ENCODE measurements at places on chromosomes 12 and 14.
A peak's percentile ranks its signal among the peaks of the same experiment; 100 is the strongest.

DNA sequence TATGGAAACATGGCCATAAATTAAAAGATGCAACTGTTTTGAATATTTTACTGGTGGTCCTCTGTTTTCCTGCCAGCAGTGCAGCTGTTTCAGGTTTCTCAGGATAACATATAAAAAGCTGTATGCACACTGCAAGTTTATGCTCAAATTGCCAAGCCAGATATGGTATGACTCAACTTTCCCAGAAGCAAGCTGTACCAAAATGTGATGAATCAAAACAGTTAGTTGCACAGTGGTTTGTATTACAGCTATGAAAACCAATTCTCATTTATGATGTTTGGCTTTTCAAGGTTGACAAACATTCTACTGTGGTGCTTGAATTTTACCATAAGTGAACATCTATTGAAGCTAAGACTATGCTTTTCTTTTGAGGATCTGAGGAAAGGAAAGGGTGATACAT is 15.5 kb downstream of the TRMT5 start:
- no peak for DNase-seq

GRCh38 chr12:109147954-109148353 is 31.6 kb downstream of the ACACB start:
- DNase-seq = no peak

DNA sequence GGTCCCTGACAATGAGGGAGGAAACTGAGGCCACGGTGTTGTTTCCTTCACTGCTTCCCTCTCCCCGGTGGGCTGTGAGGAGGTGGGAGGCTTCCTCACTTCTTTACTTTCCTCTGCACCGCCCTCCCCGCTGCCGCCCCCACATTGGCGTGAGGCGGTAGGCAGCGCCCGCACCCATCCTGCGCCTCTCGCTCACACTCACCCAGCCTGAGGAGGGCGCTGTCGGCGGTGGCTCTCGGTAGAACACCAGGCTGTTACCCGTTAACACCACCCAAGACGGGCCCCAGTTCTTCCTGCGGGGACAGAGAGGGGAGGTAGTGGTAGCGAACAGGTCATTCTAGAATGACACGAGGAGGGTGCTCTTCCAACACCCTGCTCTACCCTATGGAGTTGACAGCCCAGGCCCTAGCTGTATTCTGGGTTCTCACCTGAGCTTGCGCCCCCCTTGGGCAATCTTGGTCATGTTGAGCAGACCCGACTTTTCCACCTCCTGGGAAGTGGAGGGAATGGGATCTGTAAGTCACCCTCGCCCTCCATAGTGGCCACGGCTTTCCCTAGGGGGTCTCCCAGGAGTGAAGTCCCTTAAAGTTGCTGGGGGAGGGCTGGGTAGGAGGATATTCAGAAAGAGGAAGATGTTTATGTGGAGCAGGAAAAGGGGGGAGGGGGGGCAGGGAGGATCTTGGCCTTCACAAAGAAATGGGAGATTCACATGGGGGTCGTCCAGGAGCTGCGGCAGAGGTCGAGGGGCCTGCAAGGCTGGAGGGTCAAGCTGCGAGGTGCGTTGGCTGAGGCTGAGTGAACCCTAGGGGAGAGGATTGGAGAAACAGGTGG is 3.3 kb downstream of the ARHGAP9 start:
- no peak for DNase-seq

GRCh38 chr12:105769486-105769885 is 369.3 kb downstream of the NUAK1 start:
- DNase-seq = no peak

GRCh38 chr14:93040982-93041381 is 74.7 kb downstream of the ITPK1 start:
- DNase-seq = no peak

DNA sequence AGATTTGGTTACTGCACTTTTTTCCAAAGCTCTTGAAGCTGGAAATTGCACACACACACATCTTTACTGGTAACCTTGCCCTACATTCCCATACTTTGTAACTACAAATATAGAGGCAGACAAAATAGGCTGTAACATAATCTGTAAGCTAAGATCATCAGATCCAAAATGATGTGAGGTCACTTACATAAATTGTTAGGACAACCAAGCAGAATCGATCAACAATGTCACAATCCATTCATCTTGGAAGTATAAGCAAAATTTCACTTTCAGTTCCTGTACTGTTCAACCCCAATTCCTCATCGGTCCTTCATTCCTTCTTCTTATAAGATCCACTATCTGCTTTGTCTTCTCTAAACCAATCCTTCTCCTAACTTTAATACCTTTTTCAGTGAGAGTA is 72.6 kb downstream of the EPS8 start:
- DNase-seq = no peak

GRCh38 chr12:15155271-15155670 is 65.9 kb downstream of the RERG start:
- no peak for DNase-seq

- DNase-seq = no peak
Observed at GRCh38 chr12:1499351-1499750, 95.0 kb downstream of the FBXL14 start.

- no peak for DNase-seq
Observed at GRCh38 chr14:22594156-22594716, 3.9 kb upstream of the ABHD4 start.

GRCh38 chr12:46664761-46665287 is 161.0 kb downstream of the SLC38A4 start:
- no peak for DNase-seq

DNA sequence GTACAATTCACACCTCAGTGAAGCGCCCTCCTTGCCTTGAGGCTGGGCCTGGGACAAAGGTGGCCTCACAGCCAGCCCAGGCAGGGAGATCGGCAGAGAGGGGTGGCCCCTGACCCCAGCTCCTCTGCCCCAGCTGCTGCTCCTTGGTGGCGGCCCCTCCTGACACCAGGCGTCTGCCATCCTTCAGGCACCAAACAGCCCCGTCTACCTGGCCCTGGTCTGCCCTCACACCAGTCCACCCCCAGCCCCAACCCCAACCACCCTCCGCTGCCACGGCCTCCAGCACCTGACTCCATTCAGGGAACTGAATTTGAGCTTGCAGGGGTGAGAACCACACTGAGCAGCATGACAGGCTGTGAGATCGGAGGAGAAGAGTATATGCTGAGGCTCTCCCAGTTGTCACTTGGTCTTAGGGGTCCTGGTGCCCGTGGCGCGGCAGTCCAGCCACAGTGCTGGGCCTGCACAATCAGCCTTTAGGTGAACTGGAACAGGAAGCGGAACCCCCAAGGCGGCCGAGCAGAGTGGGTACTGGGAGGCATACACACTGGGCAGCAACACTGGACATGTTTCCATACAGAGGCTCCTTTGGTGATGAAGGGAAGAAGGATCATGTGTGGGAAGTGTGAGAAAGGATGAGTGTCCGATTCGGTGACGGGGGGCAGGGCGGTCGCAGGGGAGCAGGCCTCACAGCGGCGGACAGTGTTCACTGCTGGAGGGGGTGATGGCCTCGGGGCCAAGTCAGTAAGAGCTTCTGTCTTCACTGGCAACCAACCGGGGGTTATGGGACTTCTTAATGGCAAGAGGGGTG is 18.7 kb downstream of the ZFYVE21 start:
- no peak for DNase-seq

GRCh38 chr14:104442107-104442551 is 137.4 kb upstream of the C14orf180 start:
- no peak for DNase-seq

DNA sequence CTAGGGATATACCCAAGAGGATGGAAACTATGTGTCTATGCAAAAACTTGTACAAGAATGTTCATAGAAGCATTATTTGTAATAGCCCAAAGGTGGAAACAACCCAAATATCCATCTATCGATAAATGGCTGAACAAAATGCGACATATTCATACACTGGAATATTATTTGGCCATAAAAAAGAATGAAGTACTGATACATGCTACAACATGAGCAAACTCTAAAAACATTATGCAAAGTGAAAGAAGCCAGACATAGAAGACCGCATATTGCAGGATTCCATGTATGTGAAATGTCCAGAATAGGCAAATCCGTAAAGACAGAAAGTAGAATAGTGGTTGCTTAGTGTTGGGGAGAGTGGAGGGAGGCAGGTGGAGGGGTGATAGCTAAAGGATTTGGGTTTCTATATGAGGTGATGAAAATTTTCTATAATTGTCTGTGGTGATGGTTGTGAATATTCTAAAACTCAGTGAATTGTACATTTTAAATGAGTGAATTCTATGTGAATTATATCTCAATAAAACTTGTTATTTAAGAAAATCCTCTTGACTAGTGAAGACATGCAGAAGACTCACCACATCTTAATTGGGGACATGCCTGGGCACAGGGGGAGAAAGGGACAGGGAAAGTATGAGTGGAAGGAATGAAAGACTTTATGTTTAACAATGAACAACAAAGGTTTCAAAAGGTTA is 29.8 kb upstream of the SELPLG start:
- no peak for DNase-seq

DNA sequence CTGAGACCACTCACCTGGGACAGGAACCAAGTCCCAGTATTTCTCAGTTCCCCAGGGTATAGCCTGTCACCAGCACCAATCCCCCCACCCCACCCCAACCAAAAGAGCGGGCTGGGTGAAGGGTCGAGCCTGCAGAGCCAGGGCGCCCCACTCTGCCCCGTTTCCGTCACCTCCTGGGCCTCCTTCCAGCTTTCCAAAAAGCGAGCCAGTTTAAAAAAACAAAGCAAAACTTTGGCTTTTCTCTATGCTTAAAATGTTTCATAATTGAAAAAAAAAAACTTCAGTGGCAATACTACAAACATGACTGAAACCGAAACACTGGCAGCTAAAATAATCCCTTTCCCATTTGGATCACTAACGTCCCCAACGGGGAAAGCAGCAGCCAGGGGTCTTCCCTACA is 7.5 kb downstream of the CAMKK2 start:
- no peak for DNase-seq

- no peak for DNase-seq
Observed at GRCh38 chr12:73892201-73892600, 645.4 kb upstream of the ATXN7L3B start.

DNA sequence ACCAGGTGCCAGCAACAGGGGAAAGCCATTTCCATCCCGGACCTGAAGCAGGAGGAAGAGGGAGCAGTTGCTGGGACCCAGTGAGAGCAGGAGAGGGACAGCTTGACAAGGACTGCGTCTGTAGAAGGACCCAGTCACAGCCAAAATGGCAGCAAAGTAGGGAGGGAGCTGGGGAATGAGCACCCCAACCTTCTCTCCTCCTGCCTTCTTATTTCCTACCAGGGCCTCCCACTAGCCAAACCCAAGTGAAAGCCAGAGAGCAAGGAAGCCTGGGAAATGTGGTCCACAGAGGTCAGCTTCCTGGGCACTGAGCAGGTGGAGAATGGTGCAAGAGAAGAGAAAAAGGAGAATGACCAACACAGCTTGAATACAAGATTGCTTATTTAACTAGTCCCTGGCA is 108.5 kb upstream of the MYL2 start:
- no peak for DNase-seq

DNA sequence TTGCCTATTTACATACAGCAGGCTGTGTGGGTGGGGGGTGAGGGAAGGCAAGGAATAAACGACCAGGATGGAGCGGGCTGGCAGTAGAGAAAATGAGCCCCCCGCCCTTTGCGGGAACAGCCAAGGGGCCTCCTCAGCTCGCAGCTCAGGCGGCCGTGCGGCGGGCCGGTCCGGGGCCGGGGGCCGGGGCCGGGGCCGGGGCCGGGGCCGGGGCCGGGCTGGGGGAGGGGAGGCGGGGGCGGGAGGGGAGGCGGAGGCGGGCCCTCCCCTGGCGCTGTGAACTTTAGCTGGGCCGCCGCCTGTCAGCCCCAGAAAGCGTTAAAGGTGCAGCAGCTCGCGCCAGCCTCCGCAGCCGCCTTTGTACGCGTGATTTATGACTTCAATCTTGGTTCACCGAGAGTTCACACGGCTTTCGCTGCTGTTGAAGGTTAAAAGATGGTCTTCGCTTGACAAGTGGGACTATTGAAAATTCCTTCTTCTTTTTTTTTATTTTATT is 28.8 kb downstream of the HOXC4 start:
- DNase-seq = no peak

- DNase-seq = no peak
Observed at GRCh38 chr14:39310051-39310450, 76.3 kb downstream of the MIA2 start.

DNA sequence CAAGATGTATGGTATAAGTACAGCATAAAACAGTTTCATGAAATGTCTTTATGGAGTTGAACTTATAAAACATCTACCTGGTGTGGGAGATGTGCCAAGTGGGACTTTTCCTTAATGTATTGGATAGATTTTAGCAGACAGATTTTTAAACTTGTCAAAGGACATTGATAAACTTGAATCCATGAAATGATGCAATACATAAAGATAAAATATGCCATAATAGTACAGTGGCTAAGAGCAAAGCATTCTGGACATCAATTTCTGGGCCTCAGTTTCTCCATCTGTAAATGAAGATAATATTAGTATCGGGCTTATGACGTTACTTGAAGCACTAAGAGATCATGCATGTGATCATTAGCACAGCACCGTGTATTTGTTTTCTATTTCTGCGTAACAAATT is 45.4 kb downstream of the NKX2-1 start:
- DNase-seq = no peak

GRCh38 chr12:75722714-75723200 is 211.3 kb upstream of the KRR1 start:
- DNase-seq = peak; percentile 36
